ENCODE measurements at places on chromosomes 5 and 9. TPM values are rescaled to one million over a fixed set of nuclear protein-coding genes. Genes with fewer than 3 reads are reported as not detected.

- peak overlapping the region; percentile 50 for H3K27ac ChIP-seq
- H3K36me3 ChIP-seq = peaks cover 31% of the 10 kb centered on the region
- H3K4me3 ChIP-seq = peak overlapping the region; percentile 1
- H3K4me1 ChIP-seq = peaks cover 63% of the 10 kb centered on the region
- H3K27me3 ChIP-seq = no peaks in the 10 kb centered on the region
Observed at GRCh38 chr5:117800261-117800660, 1188.1 kb downstream of the DTWD2 start.

- peaks cover 2% of the 10 kb centered on the region for H3K27me3 ChIP-seq
- DNase-seq = no peak
- no peaks in the 10 kb centered on the region for H3K36me3 ChIP-seq
- H3K4me1 ChIP-seq = no peaks in the 10 kb centered on the region
Observed at GRCh38 chr5:133539818-133540217, 72.5 kb downstream of the FSTL4 start.

DNA sequence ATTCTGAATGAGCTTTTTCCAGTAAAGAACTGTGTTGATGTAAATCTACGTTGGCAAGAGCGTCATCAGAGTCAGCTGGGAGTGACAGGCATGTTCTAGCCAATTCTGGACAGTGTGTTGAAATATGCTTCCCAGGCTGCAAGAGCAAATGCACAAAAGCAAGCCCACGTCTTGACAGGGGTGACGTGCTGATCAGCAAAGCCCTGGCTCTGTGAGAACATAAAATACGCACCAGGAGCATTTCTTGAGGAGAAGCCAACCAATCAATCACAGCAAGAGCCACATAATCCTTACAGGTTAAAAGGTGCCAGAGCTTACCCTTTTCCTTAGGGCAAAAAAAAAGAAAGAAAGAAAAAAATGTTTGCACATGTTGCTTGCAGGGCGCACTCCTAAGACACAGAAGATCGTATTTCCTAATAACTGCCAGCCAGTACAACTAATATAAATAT, 148.1 kb downstream of the PDE4D start:
- H3K27me3 ChIP-seq = no peaks in the 10 kb centered on the region
- peaks cover 26% of the 10 kb centered on the region for H3K4me1 ChIP-seq
- H3K36me3 ChIP-seq = no peaks in the 10 kb centered on the region
- peak overlapping the region; percentile 4 for H3K4me3 ChIP-seq
- peak; percentile 47 for DNase-seq

NR2F1 gene
- total RNA-seq = 25.9 TPM

TAF1L gene
- total RNA-seq = not detected

CA9 gene
- not detected for total RNA-seq

ALDH1A1 gene
- 186 TPM for total RNA-seq

BASP1 gene
- 149 TPM for total RNA-seq

ANKRD31 gene
- 0.05 TPM for total RNA-seq

DNA sequence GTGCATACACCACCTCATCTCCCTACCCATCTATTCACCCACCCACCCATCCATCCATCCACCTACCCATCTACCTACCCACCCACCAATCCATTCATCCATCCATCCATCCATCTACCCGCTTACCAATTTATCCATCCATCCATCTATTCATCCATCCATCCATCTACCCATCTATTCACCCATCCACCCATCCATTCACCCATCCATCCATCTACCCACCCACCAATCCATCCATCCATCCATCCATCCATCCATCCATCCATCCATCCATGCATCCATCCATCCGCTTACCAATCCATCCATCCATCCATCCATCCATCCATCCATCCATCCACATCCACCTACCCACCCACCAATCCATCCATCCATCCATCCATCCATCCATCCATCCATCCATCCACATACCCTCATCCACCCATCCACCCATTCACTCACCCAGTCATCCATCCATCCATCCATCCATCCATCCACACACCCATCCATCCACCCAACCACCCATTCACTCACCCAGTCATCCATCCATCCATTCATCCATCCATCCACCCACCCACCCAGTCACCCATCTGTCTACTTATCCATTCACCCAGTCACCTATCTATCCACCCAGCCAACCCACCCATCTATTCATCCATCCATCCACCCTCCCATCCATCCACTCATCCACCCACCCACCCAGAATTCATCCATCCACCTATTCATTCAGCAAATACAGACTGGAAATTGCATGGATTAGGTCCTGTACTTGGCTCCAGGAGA, 125.6 kb downstream of the RXRA start:
- H3K27ac ChIP-seq = no peak overlapping the region
- peaks cover 33% of the 10 kb centered on the region for H3K4me1 ChIP-seq
- DNase-seq = no peak

DNA sequence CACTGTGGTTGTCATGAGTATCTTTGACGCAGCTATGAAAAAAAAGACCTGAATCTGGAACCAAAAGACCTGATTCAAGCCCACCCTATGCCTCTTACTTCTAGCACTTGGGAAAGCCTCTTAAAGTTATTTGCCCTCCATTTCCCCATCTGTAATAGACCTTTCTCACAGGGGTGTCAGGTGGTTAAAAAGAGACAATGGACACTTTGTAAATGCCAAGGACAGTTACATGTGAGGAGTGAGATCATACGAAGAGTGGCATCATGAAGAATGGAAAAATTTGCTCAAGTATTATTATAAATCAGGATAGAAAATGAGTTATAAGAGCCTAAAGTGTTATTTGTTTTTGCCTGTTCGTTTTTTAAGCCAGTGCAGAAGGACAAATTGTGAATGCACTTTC, 46.5 kb downstream of the ACTL7B start:
- H3K27me3 ChIP-seq = no peaks in the 10 kb centered on the region
- DNase-seq = no peak
- no peaks in the 10 kb centered on the region for H3K4me1 ChIP-seq
- no peak overlapping the region for H3K4me3 ChIP-seq
- H3K27ac ChIP-seq = no peak overlapping the region

- no peaks in the 10 kb centered on the region for H3K36me3 ChIP-seq
- H3K4me3 ChIP-seq = no peak overlapping the region
- no peaks in the 10 kb centered on the region for H3K4me1 ChIP-seq
- DNase-seq = no peak
Observed at GRCh38 chr9:8206720-8207119, 407.1 kb upstream of the DMAC1 start.

GRCh38 chr9:93196096-93197055, 12.4 kb downstream of the WNK2 start:
- DNase-seq = no peak
- H3K4me3 ChIP-seq = no peak overlapping the region
- no peaks in the 10 kb centered on the region for H3K36me3 ChIP-seq
- H3K27ac ChIP-seq = no peak overlapping the region
- peaks cover 28% of the 10 kb centered on the region for H3K27me3 ChIP-seq

PDE6A gene
- not detected for total RNA-seq

- H3K4me3 ChIP-seq = peak overlapping the region; percentile 28
- H3K36me3 ChIP-seq = peaks cover 5% of the 10 kb centered on the region
- H3K27ac ChIP-seq = peak overlapping the region; percentile 97
- peaks cover 89% of the 10 kb centered on the region for H3K4me1 ChIP-seq
- H3K27me3 ChIP-seq = peaks cover under 1% of the 10 kb centered on the region
Observed at GRCh38 chr5:112685931-112686330, 51.8 kb upstream of the APC start.

DNA sequence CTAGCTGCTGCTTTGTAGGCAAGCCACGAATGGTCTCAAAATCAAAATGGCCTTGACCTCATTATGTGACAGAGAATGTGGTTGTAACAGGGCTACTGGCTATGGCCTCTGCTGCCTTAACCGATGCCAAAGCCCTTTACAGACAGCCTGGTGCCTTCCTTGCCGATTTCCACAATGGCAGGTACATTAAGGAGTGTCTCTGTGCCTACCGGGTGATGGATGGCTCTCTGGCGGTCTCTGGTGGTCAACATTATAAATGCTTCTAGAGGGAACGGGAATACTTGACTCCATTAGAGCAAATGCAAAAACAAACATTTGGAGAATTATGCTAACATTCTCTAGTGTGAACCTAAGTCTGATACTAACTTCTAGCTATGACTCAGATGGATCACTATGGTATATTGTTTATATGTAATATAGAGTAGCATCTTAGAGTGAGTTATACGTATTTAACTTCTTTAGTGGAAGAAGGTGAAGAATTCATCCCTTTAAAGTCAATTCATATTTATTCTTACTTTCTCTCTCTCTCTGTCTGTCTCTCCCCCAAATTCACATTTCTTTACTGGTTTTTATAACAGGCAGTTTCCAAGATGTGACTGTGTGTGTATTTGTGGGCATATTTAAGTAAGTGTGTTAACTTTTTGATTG, 52.5 kb downstream of the RPS23 start:
- H3K27ac ChIP-seq = no peak overlapping the region
- no peak overlapping the region for H3K4me3 ChIP-seq

DNA sequence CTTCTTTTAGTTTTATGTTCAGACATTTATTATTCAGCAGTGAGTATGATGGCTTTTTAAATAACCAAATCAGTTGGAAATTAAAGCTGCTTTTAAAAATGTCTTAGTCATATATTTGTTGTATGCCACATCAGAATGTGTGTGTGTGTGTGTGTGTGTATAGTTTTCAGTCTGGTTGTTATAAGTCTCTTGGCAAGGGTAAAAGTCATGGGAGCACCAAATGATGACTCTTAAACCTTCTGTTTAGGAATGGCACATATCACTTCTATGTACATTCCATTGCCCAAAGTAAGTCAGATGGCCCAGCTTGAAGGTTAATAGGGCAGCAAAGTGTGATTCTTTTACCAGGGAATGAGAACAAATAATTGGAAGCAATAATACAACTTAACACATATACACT, 135.9 kb downstream of the RNF180 start:
- H3K4me1 ChIP-seq = no peaks in the 10 kb centered on the region
- no peaks in the 10 kb centered on the region for H3K36me3 ChIP-seq
- no peaks in the 10 kb centered on the region for H3K27me3 ChIP-seq
- no peak for DNase-seq
- H3K4me3 ChIP-seq = no peak overlapping the region

WDR38 gene
- total RNA-seq = not detected

GRCh38 chr5:148981353-148981752, 81.5 kb downstream of the SH3TC2 start:
- H3K27ac ChIP-seq = no peak overlapping the region
- H3K27me3 ChIP-seq = peaks cover 4% of the 10 kb centered on the region
- H3K4me3 ChIP-seq = no peak overlapping the region
- DNase-seq = no peak
- H3K36me3 ChIP-seq = no peaks in the 10 kb centered on the region

DNA sequence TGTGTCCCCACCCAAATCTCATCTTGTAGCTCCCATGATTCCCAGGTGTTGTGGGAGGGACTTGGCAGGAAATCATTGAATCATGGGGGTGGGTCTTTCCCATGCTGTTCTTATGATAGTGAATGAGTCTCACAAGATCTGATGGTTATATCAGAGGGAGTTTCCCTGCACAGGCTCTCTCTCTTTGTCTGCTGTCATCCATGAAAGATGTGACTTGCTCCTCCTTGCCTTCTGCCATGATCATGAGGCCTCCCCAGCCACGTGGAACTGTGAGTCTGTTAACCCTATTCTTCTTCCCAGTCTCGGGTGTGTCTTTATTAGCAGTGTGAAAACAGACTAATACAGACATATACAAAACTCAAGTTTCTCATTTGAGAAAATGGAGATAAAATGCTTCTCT, 139.3 kb downstream of the FBXL7 start:
- no peak overlapping the region for H3K27ac ChIP-seq
- H3K4me1 ChIP-seq = peaks cover 15% of the 10 kb centered on the region
- DNase-seq = no peak
- H3K4me3 ChIP-seq = no peak overlapping the region
- H3K27me3 ChIP-seq = no peaks in the 10 kb centered on the region

All from HFFc6 (cell line).